Foreskin keratinocyte (primary cell): ENCODE measurements at places on chromosomes 12 and 14.

DNA sequence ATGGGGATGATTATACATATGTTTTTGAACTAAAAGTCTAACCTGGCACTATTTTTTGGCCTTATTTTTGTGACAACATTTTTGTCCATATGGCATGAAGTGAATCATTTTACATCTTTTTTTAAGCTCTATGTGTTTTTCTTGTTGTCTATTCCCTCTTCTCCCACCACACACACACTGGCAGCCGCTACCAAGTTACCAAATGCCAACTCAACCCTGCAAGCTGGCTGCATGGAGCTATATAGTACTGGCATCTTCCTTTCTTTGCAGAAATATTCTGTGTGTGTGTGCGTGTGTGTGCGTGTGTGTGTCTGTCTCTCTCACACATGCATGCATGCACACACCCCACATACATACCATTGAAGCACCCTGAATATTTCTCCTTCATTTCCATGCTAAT is 278.9 kb upstream of the SOX5 start:
- no peak for DNase-seq

DNA sequence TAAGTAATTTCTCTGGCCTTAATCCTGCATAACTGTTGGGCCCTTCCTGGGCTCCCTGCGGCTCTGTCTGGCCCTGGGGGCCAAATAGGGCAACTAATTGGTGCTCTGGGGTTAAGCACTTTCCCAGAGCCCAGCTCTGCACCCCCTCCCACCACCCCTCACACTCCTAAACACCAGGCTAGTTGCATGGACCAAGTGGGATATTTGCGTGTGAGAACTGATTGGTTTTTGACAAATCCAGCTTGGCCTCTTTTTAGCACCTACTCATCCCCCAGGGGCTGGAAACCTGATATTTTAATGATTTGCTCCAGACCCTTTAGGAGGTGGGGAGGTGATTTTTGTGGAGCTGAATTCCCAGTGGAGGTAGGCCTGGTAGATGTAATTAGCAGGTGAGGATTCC is 91.9 kb downstream of the DICER1 start:
- no peak for DNase-seq

GRCh38 chr12:51077930-51078329 is 5.5 kb downstream of the CSRNP2 start:
- no peak for DNase-seq

- no peak for DNase-seq
Observed at GRCh38 chr12:42059127-42059526, 85.5 kb downstream of the GXYLT1 start.

DNA sequence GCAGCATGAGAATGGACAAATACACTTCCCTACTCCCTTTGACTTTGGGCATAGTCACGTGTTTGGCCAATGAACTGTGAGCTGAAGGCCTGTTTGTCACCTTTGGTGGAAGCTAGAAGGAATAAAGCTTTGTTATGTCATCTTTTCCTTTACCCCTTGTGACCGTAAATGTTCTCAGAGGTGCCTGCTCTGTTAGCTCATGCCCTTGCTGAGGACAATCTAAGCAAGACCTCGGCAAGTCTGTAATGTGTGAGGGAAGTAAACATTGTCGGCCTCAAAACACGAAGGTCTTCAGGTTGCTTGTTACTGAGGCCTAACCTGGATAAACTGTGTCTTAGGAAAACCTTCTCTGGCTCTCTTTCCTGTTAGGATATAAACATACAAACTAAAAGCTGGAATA is 354.2 kb downstream of the TMEM132D start:
- no peak for DNase-seq

- no peak for DNase-seq
Observed at GRCh38 chr12:27861428-27862167, 81.6 kb upstream of the MANSC4 start.

DNA sequence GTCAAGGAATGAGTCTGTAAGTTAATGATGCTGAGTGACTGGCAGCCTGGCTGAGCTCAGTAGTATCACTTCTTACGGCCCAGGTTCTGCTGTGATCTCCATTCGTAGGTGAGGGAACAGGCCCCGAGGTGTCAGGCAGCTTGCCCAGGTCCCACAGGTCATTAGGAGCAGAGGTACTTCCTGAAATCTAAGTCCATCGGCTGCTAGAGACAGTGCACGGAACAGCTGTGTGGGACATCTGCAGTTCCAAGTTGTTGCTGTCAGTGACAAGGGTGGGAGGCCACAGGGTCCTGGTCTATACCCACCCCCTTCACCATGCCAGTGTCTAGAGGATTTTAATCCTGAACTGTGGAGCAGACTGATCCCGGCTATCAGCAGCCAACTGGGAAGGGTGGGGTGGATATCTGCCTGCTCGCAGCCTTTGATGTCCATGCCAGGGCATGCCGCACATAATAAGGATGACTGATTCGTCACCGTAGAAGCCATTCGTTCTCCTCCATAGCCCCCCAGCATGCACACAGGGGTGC is 82.3 kb upstream of the RIN3 start:
- DNase-seq = no peak

DNA sequence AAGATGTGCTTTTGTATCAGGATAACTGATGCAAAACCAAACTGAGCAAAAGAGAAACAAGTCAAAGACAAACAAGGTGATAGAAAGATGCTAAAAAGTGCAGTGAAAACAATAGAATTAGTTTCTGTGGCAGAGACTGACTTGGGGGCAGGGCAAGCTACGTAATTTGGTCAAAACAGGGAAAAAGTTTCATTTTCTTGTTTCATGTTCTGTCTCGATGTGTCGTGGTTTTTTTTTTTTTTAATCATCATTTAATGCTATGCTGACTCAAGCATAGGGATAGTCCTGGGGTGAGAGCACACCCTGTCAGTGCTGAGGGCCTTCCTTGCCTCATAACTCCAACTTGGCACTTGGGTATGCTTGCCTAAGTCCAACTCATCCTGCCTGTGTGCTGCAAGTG is 144.1 kb upstream of the PTPRQ start:
- no peak for DNase-seq

- no peak for DNase-seq
Observed at GRCh38 chr14:95467657-95468056, 48.8 kb downstream of the SYNE3 start.

DNA sequence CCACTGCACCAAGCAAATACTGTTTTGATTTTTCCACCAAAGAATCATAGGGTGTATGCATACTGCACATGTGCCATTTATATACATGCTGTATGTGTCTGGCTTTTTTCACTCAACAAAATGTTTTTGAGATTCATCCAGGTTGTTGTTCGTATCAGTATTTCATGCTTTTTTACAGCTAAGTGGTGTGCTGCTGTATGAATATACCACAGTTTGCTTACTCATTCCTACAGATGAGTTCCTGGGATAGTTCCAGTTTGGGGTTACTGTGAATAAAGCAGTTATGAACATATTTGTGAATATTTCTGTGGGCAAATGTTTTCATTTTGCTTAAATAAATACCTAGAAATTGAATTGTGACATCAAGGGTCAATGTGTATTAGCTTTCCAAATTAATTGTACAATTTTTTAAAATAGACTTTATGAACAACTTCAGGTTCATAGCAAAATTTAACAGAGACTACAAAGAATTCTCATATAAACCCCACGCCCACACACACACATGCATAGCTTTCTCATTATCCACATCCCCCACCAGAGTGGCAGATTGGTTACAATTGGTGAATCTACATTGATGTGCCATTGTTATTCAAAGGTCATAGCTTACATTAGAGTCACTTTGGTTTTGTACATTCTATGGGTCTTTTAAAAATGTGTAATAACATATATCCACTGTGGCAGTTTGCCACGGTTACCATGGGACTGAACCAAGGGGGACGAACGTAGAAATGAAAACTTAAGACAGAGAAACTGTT is 6.9 kb upstream of the KRT6A start:
- no peak for DNase-seq

GRCh38 chr14:36301159-36301558 is 19.3 kb downstream of the MBIP start:
- DNase-seq = no peak

DNA sequence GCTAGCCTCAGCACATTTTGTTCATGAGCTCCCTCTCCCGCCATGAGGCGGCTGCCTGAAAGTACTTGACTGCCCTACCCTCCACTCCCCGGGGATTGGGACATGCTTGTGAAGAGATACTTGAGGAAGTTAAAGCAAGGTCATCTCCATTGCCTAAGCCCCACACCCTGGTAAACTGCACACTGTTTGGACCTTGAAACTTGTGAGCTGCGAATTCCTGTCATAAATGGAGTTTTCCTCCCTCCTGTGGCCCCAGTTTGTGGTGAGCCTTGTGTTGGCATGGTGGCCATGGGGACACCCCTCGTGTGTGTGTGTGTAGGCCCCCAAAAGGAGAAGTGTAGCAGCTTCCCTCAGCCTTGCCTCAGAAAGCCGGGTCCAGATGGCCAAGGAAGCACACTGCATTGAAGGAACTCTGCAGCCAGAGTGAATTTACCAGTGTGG is 395.5 kb downstream of the ZFP36L1 start:
- DNase-seq = no peak

- DNase-seq = no peak
Observed at GRCh38 chr12:93663006-93663728, 14.0 kb upstream of the CRADD start.

- no peak for DNase-seq
Observed at GRCh38 chr12:104784592-104784991, 173.5 kb downstream of the SLC41A2 start.

DNA sequence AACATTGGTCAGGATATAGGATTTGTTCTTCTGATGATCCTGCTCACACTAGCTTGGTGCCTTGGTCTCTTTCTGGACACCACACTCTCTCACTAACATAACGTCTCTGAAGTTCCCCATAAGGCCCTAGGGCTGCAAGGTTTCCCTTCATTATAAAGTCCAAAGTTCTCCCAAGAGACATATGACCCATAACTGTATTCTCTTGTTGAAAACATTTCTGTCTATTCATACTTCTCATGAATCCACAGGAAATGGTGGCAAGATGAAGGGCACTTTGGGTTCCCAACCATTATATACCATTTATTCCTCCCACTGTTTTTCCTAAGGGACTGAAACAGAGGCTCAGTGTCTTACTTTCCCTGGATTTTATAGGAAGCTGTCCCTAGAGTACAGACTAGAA is 37.1 kb upstream of the KITLG start:
- no peak for DNase-seq
